ENCODE measurements at places on chromosomes 1 and 21. TPM values are rescaled to one million over a fixed set of nuclear protein-coding genes. Genes with fewer than 3 reads are reported as not detected.

DNA sequence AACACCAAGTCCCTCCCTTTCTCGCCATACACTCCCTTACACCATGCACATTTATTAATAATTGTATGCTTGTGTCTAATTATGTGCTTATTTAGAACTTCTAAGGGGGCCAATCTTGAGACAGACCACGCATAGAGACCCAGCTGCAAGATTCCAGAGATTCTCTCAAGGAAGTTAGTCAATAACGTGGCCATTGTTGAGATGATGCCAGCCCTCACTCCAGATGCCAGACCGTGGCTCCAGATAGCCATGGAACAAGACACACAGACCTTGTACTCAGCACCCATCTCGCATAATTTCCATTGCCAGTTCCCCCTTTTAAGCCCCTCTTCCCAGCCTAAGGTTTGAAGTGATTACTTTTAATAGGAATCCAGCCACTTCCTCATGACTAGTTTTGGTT is 62.4 kb downstream of the DIRAS3 start:
- no peak for DNase-seq

- DNase-seq = no peak
Observed at GRCh38 chr1:193417945-193418744, 231.7 kb upstream of the B3GALT2 start.

GRCh38 chr1:57512386-57512785 is 88.5 kb upstream of the DAB1 start:
- no peak for DNase-seq

GRCh38 chr1:20932437-20932977 is 145.4 kb upstream of the HP1BP3 start:
- DNase-seq = peak; percentile 65

DNA sequence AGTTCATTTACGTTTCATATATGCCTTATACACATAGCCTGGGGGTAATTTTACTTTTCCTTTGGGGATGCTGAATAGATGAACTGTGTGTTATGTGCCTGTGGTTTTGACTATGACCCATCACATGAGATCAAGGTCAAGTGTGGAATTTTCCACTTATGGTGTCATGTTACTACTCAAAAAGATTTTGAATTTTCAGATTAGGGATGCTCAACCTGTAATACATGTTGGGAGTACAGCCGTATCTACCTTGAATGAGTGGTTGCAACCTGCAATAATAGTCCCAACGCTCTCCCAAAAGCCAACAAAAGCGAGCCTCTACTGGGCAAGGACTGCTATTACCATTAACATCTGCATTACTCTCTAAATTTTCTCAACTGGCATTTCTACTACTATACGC is 68.5 kb upstream of the SDC3 start:
- no peak for DNase-seq

GRCh38 chr1:53107570-53108322 is 34.7 kb downstream of the SLC1A7 start:
- DNase-seq = no peak

- peak; percentile 89 for DNase-seq
Observed at GRCh38 chr1:109113590-109114341, at the start of gene ELAPOR1. Gene ELAPOR1 (plus strand): TSS chr1:109114115. CDS start chr1:109114184, 69 bp downstream.

DNA sequence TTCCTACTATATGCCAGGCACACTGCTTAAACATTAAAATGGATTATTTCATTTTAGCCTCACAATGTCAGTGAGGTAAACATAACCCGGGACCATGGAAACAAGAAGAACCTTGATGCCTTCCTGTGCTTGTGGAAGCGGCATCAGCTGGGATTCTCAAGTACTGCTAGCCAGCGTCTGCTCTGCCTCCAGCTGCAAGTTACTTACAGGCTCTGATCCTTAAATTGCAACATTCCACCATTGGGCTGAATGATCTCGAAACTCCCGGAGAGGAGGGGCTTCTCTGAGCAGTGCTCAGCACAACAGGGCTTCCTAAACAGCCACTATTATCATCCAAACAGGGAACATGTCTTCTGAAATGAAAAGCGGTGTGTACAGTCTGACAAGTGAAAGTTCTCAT is 6.7 kb upstream of the MAN1C1 start:
- DNase-seq = no peak

- DNase-seq = no peak
Observed at GRCh38 chr1:118084400-118084799, 100.6 kb downstream of the SPAG17 start.

GRCh38 chr1:238951809-238952208 is 434.6 kb upstream of the CHRM3 start:
- no peak for DNase-seq

GRCh38 chr1:93692983-93693591 is 11.4 kb upstream of the BCAR3 start:
- DNase-seq = peak; percentile 76

DNA sequence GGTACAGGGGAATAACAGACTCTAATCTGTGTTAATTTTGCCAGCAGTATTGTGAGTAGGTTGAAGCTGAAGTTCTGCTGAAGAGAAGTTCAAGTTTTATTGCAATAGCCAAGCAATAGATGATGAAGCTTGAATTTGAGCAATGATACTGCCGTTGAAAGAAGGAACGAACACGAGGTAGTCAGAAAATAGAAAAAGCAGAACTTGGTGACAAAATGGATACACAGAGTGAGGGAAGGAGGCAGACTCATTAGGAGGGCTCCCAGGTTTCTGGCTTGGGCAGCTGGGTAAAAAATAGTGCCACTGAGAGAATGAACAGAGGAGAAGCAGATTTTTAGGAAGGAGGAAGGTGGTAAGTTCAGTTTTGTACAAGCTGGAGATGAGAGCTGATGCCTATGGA is 22.3 kb upstream of the AGO1 start:
- DNase-seq = no peak

GRCh38 chr1:21129407-21129806 is 47.3 kb downstream of the EIF4G3 start:
- no peak for DNase-seq

DNA sequence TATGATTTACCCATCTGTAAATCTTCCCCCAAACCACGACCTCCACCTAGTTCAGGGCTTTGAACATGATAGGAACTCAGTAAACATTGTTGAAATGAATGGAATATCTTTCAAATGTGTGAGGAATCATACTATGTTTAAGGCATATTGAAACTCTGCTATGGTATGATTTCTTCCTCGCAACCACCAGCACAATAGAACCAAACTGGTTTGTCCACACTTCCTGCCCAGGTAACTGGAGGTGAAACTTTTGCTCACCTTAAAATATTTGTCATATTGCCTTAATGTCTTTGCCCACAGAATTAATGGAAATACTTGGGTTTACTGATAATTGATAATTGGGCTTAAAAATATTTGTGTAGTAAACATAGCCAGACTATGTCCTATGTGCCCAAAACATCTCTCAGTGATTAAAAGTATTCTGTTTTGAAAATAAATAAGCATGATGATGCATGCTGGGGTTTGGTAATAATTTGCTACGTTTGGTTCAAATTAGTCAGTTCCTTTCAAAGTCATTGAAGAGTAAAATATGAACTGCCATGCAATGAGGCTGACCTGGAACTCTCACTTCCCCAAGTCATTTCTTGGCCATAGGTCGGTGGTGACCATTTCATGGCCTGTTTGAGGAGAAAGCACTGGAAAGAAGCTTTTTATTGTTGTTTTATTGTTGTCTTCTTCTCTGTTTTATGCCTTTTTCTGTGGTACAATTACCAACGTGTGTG is 73.3 kb downstream of the TNFSF18 start:
- DNase-seq = no peak

The TAF13 gene
- total RNA-seq = 20.1 TPM

The MCOLN2 gene
- total RNA-seq = 43.5 TPM

The ICOSLG gene
- 2.4 TPM for total RNA-seq

The TNFSF4 gene
- total RNA-seq = 0.41 TPM

The UBE2U gene
- not detected for total RNA-seq

The RPS6KC1 gene
- 4.9 TPM for total RNA-seq

The HSPA6 gene
- 0.14 TPM for total RNA-seq

The CSF3R gene
- total RNA-seq = 0.41 TPM

The BCAN gene
- not detected for total RNA-seq
